ENCODE measurements at places on chromosomes 1 and 21.

DNA sequence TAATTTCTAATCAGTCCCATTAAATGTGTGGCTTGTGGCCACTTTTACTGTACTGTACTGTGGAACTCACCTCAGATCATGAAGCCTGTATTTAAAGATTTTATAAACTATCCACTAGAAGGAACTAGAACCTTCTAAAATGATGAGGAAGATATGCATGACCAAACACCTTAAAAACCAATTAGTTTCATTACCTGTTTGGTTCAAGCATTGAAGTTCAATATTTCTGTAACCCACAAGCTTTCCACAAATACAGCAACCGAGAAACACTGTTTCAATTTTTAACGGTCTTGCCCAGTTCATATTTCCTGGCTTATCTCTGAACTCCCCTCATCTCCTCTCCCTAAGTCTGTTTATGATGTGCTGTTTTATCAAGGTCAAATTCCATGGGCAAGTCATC is 264.3 kb upstream of the PLD5 start:
- no peak for DNase-seq

- no peak for DNase-seq
Observed at GRCh38 chr21:29064850-29065481, 8.5 kb downstream of the CCT8 start.

DNA sequence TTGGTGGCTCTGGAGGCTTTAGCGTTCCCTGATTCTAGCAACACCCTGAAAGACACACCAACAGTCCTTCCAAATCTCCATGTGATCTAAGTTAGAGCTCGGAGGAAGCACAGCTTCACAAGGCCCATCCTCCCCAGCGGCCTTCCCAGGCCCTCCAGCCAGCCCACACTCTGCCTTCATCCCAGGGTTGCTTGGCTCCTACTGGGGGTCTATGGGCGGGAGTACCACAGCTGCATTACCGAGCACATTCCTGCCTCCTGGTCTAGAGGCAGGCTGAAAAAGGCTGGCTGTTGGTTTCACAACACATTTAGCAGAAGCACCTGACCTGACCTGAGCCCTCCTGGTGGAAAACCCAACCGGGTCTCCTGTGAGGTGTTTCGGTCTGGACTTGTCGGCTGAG is 54.7 kb upstream of the TRIM67 start:
- no peak for DNase-seq

DNA sequence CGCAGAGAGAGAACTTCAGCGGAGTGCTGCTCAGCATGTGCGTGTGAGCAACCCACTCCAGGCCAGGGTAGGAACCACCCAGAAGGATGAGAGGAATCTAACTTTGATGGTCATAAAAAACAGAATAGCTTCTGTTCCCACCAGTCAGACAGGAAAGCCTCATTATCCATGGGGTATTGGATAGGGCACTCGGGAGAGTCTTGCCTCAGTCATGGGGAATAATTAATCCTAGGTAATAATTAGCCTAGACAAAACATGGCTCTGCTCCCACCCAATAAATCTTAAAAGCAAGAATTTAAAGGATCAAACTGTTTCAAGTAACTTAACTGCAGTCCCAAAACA is 35.3 kb downstream of the LDLRAD1 start:
- DNase-seq, result peak; percentile 11

GRCh38 chr1:226884966-226885820 is 14.8 kb downstream of the PSEN2 start:
- no peak for DNase-seq
